ENCODE measurements at places on chromosomes 1 and 21. TPM values are rescaled to one million over a fixed set of nuclear protein-coding genes. Genes with fewer than 3 reads are reported as not detected.

Gene PFDN2
- total RNA-seq, result 40.9 TPM

- no peaks in the 10 kb centered on the region for H3K27me3 ChIP-seq
- no peak overlapping the region for H3K27ac ChIP-seq
- H3K4me1 ChIP-seq, result no peaks in the 10 kb centered on the region
- no peak overlapping the region for H3K4me3 ChIP-seq
- H3K36me3 ChIP-seq, result no peaks in the 10 kb centered on the region
These were observed 1.6 kb upstream of the GREM2 start for GRCh38 chr1:240613356-240614142.

Gene SLC41A1
- 20.9 TPM for total RNA-seq

DNA sequence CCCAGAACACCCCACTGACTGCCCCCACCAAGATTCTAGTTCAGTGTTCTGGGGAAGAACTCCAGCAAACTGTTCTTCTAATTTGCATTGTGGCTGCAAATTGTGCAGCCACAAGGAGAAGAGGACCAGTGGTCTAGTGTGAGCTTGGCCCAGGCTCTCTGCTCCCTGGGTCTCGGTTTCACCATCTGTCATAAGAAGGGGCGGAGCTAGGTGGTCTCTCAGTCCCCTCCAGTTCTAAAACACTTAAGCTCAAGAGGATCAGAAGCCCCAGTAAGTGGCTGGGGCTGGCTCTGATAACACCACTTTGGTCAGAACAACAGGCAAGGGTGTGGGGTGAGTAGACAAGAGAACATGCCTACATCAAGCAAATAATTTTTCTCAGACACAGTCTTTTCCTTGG is 99.9 kb downstream of the BEND5 start:
- no peak for DNase-seq
- no peak overlapping the region for H3K27ac ChIP-seq
- no peaks in the 10 kb centered on the region for H3K36me3 ChIP-seq
- H3K27me3 ChIP-seq, result no peaks in the 10 kb centered on the region

- peak overlapping the region; percentile 75 for H3K27ac ChIP-seq
- no peak overlapping the region for H3K4me3 ChIP-seq
- H3K27me3 ChIP-seq, result no peaks in the 10 kb centered on the region
- no peak for DNase-seq
- no peaks in the 10 kb centered on the region for H3K4me1 ChIP-seq
These were observed 1.5 kb upstream of the RUNX1 start for GRCh38 chr21:35050348-35051286.

Measured in tibial nerve (tissue), 4 donors.